Activated T-helper 1 cell treated with anti-CD3 and anti-CD28 coated beads, Interleukin-12 subunit alpha, Interleukin-12 subunit beta, Interleukin-2, Interleukin-4 antibody, amounts not matched to agents 30 ng/mL and 10 ng/mL and 1 ng/mL, durations not matched to agents 14 hours and 24 hours and 36 hours (primary cell): ENCODE measurements at places on chromosomes 2 and 18. TPM values are rescaled to one million over a fixed set of nuclear protein-coding genes. Genes with fewer than 3 reads are reported as not detected.

GRCh38 chr18:49879271-49879580, 65.9 kb upstream of the ACAA2 start:
- no peak for DNase-seq

GRCh38 chr18:50967714-50968661, at the start of gene ELAC1:
ELAC1 (plus strand) TSS chr18:50968040; CDS start chr18:50974405, 6,365 bp downstream.
- peak; percentile 60 for DNase-seq

- DNase-seq: no peak
Measured at GRCh38 chr18:59802031-59802430, 97.8 kb upstream of the PMAIP1 start.

- no peak for DNase-seq
Measured at GRCh38 chr2:151553-152334, 105.4 kb upstream of the FAM110C start.

- no peak for DNase-seq
Measured at GRCh38 chr2:64234785-64235184, 90.6 kb upstream of the PELI1 start.

- DNase-seq: no peak
Measured at GRCh38 chr2:156156580-156156979, 175.9 kb downstream of the NR4A2 start.

DNA sequence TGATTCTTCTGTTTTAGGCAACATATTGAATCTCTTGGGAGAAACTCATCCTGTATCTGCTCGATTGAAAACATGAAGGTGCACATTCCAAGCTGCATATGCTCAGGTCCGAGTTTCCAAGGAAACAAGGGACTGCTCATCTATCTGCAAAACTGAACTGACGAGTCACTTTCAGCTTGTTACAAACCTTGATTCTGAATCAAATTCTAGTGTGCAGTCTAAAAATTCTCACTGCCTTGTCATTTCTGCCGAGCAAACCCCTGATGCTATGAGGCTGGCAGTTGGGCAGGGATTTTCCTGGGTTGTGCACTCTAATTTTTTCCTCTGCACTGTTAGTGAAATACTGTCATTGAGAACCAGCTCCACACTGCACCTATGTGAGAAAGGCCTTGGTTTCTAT, 101.3 kb upstream of the ETAA1 start:
- DNase-seq: no peak

DNA sequence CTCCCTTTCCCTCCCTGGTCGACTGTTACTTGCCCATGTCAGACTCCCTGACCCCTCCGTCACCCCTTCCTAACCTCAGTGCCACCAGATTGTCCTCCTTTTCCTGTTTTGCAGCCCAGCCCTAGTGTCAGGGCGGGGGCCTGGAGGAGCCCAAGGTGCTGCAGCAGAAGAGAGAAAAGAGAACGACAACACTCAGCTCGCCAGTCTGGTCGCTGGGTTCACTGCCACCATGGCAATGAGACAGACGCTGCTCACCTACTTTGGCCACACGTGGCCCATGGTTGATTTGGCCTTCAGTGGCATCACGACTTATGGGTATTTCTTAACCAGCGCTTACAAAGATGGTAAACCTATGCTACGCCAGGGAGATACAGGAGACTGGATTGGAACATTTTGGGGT, 108.4 kb upstream of the RMDN2 start:
- DNase-seq: no peak

GRCh38 chr18:54148151-54148550, 76.3 kb downstream of the MBD2 start:
- DNase-seq: no peak

DNA sequence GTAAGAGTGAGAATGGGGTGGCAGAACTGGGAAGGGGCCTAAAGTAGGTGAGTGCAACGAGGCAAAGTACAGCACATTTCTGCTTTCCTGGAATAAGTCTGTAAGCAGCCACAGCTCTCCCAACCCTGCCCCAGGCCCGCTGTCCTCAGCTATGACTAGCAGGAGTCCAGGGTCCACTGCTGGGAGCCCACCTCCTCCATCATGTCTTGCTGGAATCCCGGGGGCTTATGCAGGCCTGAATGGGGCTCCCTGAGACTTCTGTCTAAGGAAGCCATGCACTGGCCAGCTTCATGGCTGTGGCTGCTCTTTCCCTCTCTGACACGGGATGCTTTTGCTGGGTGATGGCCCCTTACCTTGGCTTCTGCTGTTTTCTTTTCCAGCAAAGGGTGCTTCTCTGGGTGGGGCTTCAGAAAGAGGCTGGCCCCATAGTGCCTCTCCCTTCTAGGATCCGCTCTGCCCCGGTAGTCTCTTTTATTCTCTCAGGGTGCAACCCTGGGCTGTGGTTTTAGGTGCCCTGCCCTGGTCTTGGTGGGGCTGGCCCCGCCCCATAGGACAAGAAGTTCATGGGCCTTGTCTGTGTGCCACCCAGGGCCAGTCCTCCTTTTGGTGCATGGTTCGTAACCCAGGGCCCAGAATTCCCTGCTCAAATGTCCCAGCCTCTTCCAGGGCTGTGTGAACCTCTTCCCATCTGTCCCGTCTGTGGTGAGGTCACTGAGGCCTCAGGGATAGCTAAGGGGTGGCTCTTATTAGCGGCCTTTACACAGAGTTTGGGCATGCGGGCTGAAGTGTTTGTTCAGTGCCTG, 33.8 kb upstream of the POLE4 start:
- no peak for DNase-seq

DNA sequence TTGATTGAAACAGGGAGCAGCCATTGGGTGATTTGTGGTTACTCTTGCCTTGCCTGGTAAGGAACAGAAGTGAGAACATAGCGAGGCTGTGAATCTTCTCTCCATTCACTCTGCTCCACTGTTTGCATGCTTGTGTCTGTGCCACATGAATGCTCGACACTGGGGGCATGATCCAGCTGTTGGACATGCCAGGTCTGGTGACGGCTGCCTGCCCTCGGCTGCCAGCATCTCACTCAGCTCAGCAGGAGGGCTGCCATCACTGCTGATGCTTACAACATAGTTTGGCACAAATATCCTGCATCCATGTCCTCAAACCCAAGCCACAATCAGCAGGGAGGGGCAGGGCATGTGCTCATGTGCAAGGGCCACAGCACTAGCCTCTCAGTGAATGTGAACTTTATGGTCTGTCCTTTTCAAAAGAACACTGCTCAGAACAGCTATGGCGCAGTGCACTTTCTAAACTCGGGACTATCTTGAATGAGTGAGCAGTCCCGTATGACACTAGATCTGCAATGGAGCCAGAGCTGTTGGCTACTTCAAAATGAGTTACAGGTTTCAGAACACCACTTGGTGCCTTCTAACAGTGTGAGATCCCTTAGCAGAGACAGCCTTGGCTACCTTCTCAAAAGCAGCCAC, 126.3 kb downstream of the NRP2 start:
- no peak for DNase-seq

GRCh38 chr2:195863564-195863963, 205.1 kb downstream of the DNAH7 start:
- DNase-seq: no peak

- no peak for DNase-seq
Measured at GRCh38 chr18:55786651-55787272, 198.8 kb upstream of the TCF4 start.

DNA sequence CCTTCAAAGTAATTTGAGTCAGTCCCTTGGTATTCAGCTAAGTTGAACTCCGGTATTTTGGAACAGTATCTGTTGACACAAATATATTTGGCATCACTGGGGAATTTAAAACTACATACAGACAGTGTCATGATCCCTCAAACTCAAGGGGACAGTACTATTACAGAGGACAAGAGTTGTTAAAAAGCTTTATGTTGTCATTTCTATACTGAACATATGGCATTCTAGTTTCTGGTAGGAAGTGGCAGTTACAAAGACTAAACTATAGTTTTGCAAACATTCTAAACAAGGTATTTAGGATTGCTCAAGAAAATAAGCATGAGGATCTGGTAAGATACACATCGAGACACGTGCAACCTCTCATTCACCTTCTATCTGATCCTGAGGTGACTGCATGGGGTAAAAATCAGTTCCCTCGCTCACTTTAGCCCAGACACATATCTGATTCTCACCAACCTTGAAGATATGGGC, 16.6 kb upstream of the CCNYL1 start:
- no peak for DNase-seq

DNA sequence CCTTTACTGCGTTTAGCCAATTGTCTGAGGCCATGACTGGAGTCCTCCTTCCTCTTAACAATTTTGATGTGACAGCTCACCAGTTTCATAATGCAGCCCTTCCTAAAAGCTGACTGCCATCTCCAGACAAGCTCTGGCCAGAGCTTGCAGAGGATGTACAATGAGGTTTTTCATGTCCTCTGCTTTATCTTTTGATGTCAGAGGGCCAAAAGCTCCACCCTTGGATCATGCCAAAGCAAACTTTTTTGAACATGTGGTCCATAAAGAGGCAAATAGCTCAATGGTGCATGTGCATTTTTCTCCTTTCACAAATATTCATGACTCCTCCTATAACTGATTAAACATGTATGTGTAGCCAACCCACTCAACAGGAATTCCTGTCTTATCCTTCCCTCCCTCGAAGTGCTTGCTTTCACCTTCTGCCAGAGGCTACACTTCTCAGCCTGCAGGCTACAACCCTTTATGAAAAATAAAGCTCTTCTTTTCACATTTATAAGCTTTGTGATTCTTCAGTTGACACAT, 266.2 kb downstream of the FBXO15 start:
- DNase-seq: no peak

DNA sequence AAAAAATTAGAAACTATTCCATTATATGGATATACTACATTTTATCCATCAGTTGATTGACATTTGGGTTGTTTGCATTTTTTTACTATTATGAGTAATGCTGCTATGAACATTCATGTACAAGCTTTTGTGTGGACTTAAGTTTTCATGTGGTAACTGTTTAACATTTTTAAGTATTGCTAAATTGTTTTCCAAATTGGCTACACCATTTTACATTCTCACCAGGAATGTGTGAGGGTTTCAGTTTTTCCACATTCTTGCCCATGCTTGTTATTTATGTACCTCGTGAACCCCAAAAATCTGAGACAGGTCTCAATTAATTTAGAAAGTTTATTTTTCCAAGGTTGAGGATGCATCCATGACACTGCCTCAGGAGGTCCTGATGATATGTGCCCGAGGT, 3.1 kb upstream of the TXNL4A start:
- no peak for DNase-seq

GRCh38 chr2:9205963-9206948, at the start of gene ASAP2:
ASAP2 (plus strand) TSS chr2:9206812; CDS start chr2:9207105, 293 bp downstream.
- peak; percentile 34 for DNase-seq

POTEI gene
- not detected in 2 replicates for total RNA-seq

SLC39A6 gene
- total RNA-seq: 53.5 and 54.4 TPM in 2 replicates

TMEM214 gene
- 97.5 and 98.1 TPM in 2 replicates for total RNA-seq

BOLL gene
- total RNA-seq: 0.51 TPM in 1 of 2 replicates, not detected in the other

GPR155 gene
- 2.7 and 2.9 TPM in 2 replicates for total RNA-seq

KIF3C gene
- total RNA-seq: 5.3 and 6.2 TPM in 2 replicates

TEX44 gene
- not detected in 2 replicates for total RNA-seq

TYMS gene
- total RNA-seq: 246 and 257 TPM in 2 replicates

POLR1A gene
- total RNA-seq: 69.7 and 74.6 TPM in 2 replicates
